ENCODE measurements at places on chromosomes 3 and 15.

- no peak for DNase-seq
These were observed 5.1 kb downstream of the LSAMP start for GRCh38 chr3:116440196-116440595.

DNA sequence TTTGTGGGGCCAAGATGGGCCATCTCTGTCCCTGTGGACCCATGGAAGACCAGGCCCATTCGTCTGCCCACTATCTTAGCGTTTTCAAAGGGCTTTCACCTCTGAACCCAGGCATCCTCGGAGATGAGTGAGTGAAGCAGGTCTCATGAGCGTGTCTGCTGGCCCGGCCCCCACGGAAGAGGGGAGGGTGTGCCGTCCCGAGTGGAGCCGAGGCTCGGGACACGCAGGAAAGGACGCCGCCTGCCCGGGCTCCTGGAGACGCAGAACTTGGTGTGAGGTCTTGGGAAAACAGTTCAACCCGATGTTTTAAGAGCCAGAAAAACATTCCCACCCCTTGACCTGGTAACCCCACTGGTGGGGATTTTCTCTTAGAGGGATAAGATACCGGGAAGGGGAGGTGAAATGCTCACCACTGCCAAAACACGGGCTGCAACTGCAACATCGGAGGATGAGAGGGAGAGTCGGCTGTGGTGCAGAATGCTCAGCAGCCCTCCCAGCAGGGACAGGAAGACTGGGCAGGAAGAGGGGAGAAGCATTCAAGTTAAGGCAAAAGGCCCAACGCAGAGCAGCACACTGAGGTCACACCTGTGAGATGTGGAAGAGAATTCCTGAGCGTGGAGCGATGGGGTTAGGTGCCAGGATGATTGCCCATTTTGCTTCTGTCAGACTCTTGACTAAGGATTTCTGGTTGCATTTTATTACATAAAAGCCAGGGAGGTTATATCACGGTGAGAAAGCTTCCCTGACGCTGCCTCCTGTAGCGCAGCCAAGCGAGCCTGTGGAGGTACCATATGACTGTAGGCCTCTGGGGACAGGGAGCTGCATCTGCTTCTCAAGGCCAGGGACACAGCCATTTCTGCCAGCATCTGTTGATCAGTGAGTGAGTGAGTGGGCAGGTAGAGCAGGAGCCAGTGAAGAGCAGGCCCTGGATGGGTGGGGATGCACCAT, 14.1 kb upstream of the STAB1 start:
- no peak for DNase-seq

GRCh38 chr3:29764603-29765254, 483.9 kb downstream of the RBMS3 start:
- DNase-seq: no peak

DNA sequence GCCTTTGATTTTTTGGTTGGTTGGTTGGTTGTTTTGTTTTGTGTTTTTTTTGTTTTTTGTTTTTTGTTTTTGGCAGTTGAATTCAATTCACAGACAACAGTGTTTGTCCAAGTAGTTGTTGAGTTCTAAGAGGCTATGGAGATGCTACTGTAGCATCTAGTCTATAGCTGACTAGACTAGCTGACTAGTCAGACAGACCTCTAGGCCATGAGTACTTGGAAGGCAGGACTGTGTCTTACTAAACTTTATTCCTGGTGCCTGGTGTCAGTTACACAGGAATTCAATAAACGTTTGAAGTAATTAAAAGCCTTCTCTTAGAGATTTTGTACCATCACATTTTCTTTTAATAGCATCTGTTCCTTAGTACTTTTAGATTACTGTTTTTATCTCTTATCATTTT, 35.7 kb downstream of the RNF13 start:
- DNase-seq: no peak

DNA sequence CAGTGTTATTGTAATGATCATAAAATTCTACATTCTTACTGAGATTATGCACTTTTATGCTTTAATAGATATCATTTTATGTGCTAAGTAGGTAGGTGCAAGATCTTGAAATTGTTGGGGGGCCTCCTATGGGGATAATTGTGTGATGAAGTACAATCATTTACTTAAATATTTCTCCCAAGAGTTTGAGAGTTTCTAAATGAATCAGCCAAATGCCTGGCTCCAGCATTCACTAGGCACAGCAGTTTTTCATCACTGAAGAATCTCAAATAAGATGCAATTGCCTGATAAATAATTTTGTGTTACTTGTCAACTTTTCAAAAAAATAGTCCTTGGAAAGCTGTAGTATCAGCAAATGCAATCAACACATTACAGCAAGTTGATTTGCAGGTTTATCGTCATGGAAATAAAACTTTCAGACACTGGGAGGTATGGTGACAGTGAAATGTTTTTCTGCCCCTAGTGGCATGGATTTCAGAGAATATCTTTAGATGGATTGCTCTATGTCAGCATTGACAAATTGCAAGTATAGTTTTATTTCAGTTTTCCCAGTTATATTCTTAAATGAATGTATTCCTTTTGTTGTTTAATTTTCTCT, 167.1 kb downstream of the NEK11 start:
- no peak for DNase-seq

DNA sequence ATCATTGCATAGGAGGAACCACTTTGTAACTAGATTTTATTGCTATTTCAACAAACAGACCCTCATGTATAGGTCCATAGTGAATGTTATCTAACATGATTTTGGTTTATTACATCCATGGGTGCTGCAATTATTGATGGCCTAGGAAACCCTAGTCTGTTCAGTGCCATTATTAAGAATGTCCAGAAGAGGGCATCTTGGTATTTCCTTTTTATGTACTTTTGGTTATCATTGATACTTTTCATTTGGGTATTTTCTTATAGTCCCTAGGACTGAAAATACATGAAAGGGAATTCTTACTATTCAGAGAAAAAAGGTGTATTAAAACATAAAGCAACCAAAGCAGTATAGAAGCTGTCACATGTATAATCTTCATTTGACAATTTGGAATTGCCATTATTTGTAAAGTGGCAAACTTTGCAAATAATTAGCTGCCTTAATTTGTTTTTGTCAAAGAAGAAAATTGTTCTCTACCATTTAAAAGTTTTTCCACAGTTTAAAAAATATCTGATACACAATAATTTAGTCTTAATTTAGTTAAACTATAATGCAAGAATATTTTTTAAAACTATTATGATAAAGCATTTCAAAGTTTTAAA, 48.7 kb downstream of the CNOT10 start:
- no peak for DNase-seq

GRCh38 chr3:109325109-109325508, 8.8 kb upstream of the DPPA2 start:
- no peak for DNase-seq

DNA sequence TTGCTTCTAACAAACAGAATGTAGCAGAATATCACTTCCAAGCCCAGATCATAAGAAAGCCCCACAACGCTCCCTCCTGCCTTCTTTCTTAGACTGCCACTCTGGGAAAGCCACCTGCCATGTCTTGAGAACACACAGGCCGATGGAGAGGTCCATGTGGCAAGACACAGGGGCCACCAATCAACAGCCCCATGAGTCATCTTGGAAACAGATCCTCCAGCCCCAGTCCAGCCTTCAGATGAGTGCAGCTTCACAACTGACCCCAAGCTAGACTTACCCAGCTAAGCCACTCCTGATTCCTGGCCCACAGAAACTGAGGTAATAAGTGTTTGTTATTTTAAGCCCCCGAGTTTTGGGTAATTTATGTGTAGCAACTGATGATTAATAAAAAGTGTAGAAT, 39.7 kb downstream of the PTH1R start:
- no peak for DNase-seq

GRCh38 chr3:170049146-170050000, 11.6 kb downstream of the GPR160 start:
- no peak for DNase-seq

DNA sequence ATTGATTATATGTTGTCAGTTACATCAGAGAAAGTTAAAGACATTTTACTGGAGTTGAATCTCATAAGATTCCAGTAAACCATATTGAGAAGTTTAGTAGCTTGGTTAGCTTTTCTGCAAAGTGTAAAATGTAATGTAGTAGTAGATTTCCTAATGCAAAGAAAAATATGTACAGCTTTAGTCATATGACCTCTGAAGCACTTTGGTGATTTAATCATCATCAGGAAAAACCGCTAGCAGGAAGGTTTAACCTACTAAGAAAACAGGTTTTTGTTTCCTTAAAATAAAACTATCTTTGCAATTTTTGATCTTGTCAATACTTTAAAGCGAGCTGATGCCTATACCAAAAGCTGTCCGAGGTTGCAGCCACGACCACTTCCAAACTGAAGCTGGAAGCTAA, 364.6 kb upstream of the ZNF385D start:
- DNase-seq: no peak

- DNase-seq: no peak
These were observed 528.8 kb downstream of the UNC13C start for GRCh38 chr15:54506977-54507524.

GRCh38 chr15:22954798-22955543, 25.2 kb downstream of the CYFIP1 start:
- DNase-seq: no peak

- no peak for DNase-seq
These were observed 3.2 kb downstream of the DUOX1 start for GRCh38 chr15:45132844-45133560.

- no peak for DNase-seq
These were observed 392.3 kb downstream of the FEZF2 start for GRCh38 chr3:61981060-61981459.

- DNase-seq: no peak
These were observed 50.9 kb downstream of the LSAMP start for GRCh38 chr3:116394365-116394764.

- DNase-seq: no peak
These were observed 99.0 kb upstream of the KCNMB2 start for GRCh38 chr3:178437236-178437635.

- DNase-seq: no peak
These were observed 503.9 kb upstream of the MDFIC2 start for GRCh38 chr3:70816346-70816745.

- DNase-seq: no peak
These were observed 3.1 kb downstream of the KAT2B start for GRCh38 chr3:20043396-20043795.

GRCh38 chr3:33063651-33064051, 33.3 kb downstream of the GLB1 start:
- no peak for DNase-seq

DNA sequence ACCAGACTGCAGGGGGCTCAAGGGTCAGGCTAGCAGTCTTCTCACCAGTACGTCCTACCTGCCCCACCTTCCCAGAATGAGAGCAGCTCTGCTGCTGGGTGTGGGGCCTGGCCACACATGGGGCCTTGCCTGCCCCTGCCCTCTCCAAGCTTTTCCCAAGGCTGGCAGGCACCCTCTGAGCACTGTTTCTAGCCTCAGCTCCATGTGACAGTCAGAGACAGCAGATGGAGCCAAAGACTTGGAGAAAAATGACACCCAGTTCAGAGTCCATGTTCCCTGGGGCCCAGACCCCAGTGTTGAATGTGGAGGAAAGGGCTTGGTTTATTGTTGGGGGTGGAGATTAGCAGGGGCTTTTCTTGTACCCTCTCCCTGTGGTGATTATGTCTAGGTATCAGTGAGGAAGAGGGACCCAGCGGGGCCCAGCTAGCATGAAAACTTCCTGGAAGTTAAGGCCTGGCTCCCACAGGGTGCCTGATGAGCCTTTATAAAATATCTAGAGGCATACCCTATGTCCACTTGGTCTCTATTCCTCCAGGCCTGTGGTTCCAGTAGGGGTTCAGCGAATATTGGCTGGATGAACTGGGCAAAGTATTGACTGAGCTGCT, 153.8 kb downstream of the EEFSEC start:
- no peak for DNase-seq

DNA sequence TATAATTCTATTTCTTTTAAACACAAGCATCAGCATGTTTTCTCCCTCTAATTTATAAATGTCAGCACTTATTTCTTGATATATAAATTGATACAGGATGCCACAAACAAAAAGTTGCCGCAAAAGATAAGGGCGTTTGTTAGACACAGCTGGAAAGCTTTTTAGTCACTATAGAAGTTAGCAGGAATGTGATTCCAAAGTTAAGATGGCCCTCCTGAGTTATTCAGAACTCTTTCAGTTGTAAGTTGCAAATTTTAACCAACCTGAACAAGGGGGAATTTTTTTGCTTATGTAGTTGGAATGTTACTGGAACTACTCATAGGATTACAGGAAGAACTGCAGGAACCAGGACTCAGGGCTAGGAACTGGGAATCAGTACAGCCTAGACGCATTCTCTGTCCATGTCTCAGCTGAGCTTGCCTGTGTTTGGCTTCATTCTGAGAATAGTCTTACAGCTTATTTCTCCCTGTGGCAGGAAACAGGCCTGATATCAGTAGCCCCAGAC, 166.3 kb downstream of the VGLL4 start:
- DNase-seq: no peak

DNA sequence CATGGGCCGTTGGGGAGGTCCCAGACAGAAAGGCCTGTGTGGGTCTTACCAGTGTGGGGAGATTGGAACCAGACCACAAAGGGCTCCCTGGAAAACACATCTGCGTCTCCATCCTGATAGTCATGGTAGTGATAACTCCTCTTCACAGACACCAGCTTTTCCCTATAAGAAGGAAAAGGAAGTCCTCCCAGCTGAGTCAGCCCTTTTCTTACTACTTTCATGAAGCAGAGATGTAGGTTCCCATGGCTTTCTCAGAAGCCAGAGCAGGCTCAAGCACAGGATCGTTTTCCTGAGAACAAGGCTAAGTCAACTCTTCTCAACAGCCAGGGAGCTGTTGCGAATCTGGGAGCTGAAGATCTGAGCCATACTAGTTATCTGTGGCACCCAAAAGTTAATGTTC, 6.1 kb downstream of the DNASE1L3 start:
- DNase-seq: no peak

DNA sequence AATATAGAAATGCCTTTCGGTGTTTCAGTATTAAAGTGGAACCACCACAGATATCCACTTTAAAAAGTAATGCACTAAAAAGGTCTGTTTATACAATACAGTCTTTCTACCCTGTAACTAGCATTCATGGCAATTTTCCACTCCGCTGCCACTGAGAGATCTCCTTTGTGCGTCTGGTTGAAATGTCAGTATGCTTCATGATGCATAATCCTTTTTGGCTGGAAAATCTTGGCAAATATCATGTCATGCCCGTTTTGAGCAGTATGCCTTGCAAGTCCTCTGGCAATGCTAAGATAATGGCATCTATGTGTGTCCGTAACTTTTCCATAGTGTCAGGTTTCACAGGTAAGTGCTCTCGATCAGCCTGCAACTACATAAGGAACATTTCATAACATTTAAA, 30.8 kb upstream of the ARF4 start:
- DNase-seq: no peak
